ENCODE measurements at places on chromosomes 5 and 9.

DNA sequence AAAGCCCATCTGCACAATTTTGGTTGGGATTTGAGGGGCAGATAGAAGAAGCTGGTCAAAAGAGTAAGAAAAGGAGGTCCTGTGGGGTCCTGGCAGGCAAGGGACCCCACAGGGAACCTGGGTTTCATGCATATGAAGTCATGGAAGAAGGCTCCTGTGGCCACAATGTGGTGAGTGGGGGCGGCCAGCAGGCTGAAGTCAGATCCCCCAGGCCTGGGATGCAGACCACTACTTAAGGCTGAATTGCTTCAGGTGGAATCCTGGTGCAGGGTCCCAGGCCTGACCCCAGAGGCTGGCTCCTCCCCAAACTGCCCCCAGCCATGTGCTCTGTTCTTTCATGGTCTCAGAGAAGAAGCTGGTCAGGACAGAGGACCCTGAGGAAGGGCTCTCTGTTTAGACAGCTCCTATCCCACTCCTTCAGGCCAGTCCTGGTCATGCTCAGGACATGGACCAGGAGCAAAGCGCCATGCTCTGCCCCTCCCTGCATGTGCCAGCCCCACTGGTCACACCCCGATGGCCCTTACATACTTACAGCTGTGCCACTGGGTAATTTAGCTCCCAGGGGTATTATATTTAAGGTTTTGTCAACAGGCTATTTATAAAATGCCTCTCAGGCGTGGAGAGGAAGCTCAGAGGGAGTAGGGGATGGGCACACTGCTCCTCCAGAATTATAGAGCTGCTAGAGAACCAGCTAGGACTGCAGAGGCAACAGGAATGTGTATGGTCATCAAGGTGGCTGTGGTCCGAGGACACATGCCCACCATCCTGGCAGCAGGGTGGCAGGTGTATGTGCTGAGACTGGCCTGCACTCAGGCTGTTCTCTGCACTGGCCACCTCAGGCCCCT is 33.4 kb downstream of the C5orf15 start:
- no peak for DNase-seq

DNA sequence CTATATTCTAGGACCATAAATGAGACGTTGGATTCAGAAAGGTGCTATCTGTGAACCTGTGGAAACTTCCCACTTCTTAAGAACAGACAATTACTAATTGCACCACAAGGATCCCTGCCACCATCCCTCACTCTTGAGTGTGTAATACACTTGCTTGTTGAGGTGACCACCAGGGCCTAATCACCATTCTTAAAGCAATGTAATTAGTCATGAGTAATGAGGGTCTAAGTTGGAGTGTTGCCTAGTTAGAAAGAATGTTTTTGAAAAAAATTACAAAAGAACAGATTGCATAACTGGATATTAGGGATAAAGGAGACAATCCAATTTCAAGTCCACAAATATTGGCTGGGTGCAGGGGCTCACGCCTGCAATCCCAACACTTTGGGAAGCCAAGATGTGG is 56.9 kb upstream of the TRIO start:
- no peak for DNase-seq

DNA sequence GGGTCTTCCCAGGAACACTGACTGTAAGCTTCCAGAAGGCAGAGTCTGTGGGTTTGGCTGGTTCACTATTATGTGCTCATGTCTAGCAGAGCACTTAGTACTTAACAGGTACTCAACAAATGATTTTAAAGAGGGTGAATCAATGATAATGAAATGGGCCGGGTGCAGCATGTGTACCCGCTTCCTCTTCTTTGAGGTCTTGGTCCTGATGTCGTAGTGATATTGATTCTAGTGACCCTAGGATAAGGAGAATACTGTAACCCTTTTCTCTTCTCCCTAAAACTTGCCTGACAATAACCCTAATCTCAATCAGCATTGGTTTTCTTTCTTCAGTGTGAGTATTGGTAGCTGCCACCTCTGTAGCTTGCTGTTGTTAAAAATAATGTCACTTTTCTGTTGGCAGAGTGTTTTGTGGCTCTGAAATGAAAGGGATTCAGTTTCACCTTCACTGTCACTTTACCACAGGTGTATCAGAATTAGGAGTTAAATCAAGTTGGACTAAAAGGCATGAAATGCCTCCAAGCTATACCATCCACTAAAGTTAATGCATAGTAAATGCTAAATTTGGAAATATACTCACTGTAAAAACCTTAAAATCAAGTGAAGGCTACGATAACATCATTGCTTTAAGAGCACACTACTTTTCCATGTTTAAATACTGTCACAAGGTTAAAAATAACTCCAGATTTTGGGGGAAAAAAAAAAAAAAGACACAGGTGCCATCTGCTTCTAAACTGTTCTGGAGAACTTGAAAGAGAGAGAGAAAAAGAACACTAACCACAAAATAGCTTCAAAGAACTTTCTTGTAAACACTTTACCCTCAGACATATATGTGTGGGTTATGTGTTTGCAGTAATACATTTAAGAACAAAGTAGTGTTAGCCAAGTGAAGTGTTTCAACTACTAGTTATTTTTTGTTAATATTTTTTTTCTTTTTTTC is 6.0 kb downstream of the CAMK4 start:
- no peak for DNase-seq

GRCh38 chr5:172418862-172419814 is 35.2 kb downstream of the SH3PXD2B start:
- DNase-seq: no peak

GRCh38 chr5:152246401-152246800 is 158.7 kb downstream of the NMUR2 start:
- no peak for DNase-seq

DNA sequence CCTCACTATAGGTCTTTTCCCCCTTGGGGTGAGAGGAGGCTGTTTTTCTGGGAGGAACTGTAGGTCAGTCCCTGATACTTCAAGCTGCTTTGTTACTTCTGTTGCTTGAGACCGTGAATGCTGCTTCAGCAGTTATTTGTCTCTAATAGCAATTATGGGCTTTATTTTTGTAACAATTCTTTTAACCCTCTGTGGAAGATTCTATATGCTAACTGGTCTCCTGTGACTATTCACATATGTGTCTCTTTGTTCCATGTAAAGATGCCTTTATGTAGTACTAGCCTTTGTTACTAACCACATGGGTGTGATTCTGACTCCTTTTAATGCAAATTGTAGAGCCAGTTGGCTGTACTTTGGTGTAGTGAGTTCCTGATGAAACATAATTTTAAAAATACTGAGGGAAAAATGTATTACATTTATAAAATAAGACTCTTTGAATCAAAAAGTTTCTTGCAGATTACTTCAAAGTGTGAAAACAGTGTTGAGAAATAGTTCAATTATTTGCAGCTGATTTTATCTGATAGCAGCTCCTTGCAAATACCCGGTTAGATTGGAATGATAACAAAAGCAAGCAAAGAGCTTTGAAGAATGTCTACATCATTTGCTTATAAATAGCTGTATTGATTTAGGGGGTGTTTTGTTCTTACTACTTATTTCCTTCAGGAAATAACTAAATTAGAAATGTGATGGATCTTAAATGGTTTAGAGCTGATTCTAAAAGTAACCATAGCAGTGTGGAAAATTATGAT is 46.6 kb downstream of the ANGPTL2 start:
- no peak for DNase-seq

DNA sequence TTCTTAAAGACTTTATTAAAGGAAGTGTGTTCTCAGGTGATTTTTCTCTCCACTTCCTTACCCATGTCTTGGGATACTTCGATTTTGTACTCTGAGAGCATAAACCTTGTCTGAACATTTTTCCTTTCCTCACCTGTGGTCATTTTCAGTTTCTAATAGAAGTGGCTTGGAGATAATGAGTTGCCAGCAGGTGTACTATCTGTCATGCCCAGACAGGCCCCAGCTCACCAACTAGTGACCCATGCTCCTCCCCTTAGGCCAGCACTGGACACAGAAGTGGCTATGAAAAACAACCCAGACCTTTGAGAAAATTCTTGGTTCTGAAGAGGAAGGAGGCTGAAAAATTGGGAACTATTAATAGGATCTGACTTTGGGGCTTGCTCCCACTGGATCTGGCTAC is 49.2 kb upstream of the SMIM32 start:
- DNase-seq: no peak

DNA sequence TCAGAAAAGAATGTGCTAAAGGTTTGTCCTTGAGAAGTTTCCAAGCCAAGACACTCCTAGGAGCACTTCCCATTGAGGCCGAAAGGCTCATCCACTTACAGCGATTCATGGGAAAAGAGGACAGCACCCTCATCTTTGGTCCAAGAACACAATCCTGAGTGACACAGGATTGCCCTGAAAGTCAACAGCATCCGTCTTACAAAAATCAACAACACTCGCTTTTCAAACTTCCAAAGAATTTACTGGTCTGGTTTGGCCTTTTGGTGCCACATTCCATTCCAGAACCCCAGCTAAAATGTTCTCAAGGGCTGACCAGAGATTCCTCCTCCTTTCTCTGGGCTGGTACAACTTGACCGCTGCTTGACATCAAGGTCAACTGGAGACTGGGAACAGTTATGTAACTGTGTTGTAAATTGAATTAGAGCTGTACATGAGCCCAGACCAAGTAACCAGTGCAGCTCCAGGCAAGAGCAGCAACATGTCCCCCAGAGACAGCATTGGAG is 415.8 kb upstream of the PIK3R1 start:
- DNase-seq: no peak

DNA sequence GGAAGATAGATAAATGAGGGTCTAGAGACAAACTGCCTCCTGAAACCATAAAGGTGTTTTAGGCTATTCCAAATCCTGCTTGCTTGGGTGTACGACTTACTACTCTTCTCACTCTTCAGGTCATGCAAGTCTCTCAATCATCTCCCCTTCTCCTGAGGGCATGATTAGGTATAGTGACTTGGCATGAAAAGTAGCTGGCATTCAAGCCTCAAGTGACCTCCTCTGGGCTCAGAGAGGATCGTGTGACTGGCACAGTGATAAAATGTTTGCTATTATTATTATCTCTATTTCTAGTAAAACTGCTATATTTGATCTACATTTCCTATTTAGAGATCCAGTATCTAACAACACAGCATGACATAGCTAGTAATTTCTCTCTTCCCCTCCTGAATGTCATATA is 494.8 kb downstream of the SPOCK1 start:
- DNase-seq: no peak

GRCh38 chr5:66658516-66658915 is 62.3 kb downstream of the MAST4 start:
- no peak for DNase-seq

- no peak for DNase-seq
Observed at GRCh38 chr9:3455717-3456116, 70.1 kb downstream of the RFX3 start.

GRCh38 chr9:18601026-18601425 is 127.1 kb downstream of the ADAMTSL1 start:
- no peak for DNase-seq

DNA sequence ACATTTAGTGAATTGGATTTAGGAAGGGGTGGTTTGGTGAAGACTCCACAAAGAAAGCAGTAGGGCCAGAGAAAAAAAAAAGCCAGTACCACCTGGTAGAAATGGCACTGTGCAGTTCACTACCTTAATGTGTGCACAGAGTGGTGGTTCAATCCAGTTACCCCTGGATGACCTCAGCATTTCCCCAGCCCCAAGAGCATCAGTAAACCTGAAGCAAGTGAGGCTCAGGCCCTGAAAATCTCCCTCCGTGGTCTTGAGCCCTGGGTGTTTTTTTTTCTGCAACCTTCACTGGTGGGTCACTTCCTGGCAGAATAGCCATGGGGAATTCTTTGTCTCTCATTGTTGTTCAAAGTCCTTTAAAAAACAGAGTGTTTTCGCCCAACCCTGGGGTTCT is 202.9 kb downstream of the GADD45G start:
- DNase-seq: no peak

GRCh38 chr5:118723021-118723338 is 265.4 kb downstream of the DTWD2 start:
- no peak for DNase-seq

- DNase-seq: no peak
Observed at GRCh38 chr5:175460126-175460525, 16.1 kb upstream of the DRD1 start.

DNA sequence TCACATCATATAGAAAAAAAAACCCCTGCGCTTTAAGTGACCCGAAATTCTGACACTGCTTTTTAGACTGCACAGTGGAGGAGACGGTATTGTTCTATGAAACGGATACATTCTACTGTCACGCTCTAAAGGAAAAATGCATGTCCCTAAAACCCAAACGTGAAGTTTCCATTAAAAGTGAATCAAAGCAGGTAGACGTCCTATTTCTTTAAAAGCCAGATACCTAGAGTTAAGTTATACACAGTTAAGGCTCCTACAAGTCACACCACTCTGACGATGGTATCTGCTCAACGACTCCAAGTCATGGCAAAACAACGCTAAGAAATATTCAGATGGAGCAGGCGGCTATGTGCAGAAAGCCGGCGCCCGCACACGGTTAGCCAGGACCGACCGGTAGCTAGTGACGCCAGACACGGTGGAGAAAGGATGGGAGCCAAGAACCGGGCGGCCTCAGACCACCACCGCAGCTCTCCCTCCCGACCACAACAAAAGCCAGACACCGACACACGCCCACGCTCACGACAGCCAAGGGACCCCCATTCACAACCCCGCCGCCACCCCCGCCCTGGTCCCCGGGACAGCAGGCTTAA is 734 bp downstream of the SKP1 start:
- DNase-seq: peak; percentile 40

DNA sequence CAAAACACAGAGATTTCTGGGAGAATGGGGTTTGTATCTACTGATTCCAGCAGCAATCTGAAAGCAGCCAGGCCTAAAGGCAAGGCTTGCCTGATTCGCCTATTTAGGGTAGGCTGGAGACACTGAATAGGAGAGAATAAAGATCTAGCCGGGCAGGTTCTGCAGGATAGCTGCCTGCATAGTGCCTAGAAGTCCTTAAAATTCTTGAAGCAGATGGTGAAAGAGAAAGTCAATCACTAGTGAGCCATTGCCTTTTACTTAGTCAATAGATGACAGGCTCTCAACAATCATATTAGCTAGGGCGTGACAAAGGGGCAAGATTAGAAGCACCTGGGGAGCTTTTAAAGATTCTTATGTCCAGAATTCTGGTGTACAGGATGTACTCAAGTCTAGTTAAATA is 522.7 kb downstream of the HTR1A start:
- DNase-seq: no peak

DNA sequence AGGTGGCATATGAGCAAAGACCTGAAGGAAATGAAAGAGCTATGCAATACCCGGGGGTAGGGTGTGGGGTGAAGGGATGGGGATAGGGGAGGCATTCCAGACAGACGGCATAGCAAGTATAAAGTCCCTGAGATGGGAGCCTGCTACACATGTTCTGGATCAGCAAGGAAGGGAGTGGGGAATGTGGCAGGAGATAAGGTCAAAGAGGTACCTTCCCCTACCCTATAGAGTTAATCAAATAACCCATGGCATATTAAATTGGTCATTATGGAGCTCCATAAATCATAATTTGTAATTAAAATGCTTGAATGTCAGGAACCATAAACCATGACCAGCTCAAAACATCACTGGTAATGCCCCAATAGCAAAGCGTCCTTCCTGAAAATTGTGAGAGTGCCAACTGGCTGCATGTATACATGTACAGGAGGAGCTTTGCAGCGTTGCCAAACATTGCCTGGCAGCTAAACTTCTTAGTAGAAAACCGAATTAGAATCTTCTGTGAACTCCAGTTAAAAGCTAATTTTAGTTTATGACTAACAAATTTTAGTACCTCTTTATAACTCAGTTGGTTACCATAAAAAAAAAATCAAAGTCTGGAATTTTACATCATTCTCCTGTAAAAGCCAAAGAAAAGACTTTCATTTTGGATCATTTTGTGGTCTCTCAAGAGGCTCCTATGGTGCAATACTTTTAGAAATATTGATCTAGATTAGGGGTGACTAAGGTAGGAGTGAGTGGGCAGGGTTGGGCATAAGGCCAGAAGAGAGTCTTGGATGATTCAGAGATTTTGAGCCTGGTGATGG is 4.7 kb downstream of the DNAI1 start:
- no peak for DNase-seq

GRCh38 chr9:27408001-27408400 is 111.1 kb upstream of the EQTN start:
- DNase-seq: no peak

All from SW 1271 (cell line).